ENCODE measurements at places on chromosomes 3 and 15.

DNA sequence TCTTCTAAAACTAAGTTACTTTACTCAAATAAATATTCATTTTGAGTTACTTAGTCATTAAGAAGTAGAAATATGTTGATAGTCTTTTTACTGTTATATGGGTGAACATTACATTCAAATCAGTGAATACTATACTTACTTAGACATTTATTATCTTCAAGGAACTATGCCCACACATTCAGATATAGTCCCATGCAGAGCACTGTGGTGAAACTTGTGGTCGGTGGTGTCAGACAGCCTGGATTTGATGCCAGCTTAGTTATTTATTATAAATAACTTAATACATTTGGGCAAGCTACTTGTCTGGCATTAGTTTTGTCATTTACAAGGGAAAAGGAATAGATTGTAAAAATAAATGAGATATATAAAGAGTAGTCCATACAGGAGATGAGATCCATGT is 149.5 kb downstream of the RAP2B start:
- no peak for DNase-seq

- no peak for DNase-seq
Observed at GRCh38 chr3:14301558-14301957, 100.8 kb upstream of the SLC6A6 start.

GRCh38 chr3:86634361-86634760 is 356.6 kb downstream of the VGLL3 start:
- no peak for DNase-seq

DNA sequence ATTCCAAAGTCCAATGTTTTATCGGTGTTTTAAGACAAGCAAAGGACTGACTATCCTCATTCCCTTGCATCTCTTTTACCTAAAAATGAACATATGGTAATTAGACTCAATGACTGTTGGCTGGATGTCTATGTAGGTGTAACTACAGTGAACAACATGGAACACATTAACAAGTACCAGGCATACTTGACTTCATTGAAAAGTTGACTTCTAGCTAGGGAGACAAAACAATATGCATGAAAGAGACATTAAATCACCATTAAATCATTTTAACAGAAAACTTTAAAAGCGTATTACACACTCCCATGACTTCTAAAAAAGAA is 34.3 kb upstream of the ANPEP start:
- no peak for DNase-seq

GRCh38 chr3:66041116-66041515 is 2.4 kb upstream of the MAGI1 start:
- DNase-seq: no peak

- no peak for DNase-seq
Observed at GRCh38 chr3:183309276-183309675, 56.2 kb downstream of the B3GNT5 start.

- DNase-seq: no peak
Observed at GRCh38 chr3:28078536-28078935, 162.9 kb upstream of the CMC1 start.

- DNase-seq: no peak
Observed at GRCh38 chr15:78404125-78404524, 33.9 kb upstream of the IREB2 start.

DNA sequence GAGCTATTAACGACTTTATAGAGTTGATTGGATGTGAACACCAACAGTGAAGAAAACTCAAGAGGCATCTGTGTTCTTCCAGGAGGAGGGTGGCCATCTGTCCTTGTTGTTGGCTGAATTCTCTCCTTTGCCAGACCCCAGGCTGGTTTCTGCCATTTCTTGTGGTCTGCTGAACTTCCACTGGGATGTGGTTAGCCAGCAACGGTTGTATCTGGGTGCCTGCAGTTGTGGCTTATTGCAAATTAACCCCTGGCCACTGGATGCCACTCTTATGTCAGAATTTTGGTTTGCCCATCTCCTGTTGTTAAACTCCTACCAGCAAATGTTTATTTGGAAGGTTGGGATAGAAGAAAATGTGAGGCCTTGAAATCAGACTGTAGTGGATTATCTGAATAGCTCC is 163.6 kb upstream of the TBC1D5 start:
- DNase-seq: no peak

GRCh38 chr15:93587059-93587521 is 498.1 kb upstream of the RGMA start:
- DNase-seq: no peak

DNA sequence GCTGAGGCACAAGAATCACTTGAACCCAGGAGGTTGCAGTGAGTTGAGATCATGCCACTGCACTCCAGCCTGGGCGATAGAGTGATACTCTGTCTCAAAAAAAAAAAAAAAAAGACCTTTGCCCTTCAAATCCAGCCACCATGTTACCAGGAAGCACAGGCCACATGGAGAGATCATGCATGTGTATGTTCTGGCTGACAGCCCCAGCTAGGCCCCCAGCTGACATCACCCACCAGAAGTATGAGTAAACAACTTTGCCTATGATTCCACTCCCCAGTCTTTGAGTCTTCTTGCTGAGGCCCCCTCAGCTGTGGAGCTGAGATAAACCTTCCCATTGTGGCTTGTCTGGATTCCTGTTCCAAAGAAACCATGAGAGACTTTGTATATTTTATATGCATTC is 3.3 kb upstream of the ARIH2 start:
- no peak for DNase-seq

- DNase-seq: no peak
Observed at GRCh38 chr15:89778861-89779260, 2.7 kb downstream of the MESP2 start.

- DNase-seq: no peak
Observed at GRCh38 chr3:86175051-86175536, 815.9 kb downstream of the VGLL3 start.

DNA sequence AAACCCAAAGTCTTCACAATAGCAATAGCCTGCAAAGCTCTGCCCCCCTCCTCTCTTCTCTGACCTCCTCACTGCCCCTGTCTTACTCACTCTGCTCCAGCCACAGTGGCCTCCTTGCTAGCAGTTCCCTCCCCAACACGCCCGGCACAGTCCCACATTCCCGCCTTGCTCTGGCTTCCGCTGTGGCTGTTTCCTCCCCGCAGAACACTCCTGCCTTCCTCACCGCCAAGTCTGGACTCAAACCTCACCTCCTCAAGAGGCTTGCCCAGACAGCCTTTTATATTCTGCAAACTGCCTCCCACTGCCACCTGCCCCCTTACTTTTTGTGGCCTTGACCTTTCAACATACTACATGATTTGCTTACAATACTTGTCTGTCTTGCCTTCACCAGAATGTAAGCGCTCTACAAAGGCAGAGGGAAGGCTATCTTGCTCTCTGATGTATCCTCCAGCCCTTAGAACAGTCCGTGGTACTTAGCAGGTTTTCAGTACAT is 406 bp upstream of the MPI start:
- no peak for DNase-seq

All from stimulated activated CD8-positive, alpha-beta memory T cell treated with anti-CD3 and anti-CD28 coated beads, Interleukin-4, amount 100 ng/mL, for 24 hours (primary cell).